CD4-positive, alpha-beta T cell (primary cell): ENCODE measurements at places on chromosomes 5 and 9.

DNA sequence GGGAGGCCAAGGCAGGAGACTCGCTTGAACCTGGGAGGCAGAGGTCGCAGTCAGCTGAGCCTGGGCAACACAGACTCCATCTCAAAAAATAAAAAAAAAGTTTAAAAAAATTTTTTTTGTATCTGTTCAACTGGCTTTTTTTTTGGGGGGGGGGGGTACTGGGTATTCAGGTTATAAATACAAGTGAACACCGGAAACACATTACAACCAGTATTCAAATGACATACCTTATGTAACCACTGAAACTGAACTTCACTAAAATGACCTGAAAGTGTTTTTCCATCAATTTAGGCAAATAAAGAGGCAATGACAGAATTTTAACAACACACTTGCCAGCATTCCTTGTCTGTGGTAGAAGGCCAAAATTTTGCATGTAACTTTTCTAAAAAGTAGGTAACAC lies 33.5 kb downstream of the STRBP start:
- no peak for DNase-seq

GRCh38 chr5:119290607-119291006 lies 65.2 kb upstream of the TNFAIP8 start:
- DNase-seq = no peak

- DNase-seq = no peak
Observed at GRCh38 chr5:148844433-148845280, 18.2 kb downstream of the ADRB2 start.

- no peak for DNase-seq
Observed at GRCh38 chr9:121048175-121048574, 1.9 kb downstream of the C5 start.

- DNase-seq = no peak
Observed at GRCh38 chr5:154287136-154287535, 96.6 kb downstream of the GALNT10 start.

- no peak for DNase-seq
Observed at GRCh38 chr5:172502969-172503368, 48.6 kb upstream of the SH3PXD2B start.

DNA sequence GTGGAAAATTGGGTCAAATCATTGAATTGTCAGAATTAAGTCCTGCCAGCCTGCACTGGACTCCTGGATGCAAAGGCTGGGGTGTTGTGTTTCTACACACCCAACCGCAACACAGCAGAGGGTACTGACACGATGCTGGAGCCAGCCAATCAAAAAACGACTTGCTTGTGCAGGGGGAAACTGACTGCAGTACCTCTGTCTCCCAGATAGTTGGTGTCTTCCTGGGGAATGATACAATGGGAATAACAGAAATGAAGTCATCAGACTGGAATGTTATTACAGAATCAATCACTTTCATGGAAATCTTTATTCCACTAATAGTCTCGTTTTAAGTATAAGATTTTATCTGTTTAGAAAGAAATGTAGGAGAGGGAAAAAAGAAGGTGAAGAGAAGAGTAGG lies 330.3 kb downstream of the MLLT3 start:
- no peak for DNase-seq

DNA sequence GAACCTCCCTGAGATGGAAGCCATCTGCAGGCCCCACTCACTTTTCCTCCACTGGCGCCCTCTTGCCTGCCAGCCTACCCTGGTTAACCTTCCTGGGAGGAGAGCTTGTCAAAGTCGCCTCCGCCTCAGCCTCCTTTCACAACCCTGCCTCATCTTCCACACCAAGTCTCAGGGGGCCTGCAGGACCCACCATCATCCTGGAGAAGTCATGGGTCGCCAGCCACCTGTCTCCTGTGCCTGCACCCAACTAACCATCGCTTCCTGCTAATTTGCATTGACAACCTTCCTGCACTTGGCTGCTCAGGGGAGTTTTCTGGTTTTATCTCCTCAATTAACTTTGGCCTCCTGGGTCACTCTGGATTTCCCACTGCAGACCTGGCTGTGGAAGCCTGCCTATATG lies 52.8 kb upstream of the GRHPR start:
- no peak for DNase-seq

DNA sequence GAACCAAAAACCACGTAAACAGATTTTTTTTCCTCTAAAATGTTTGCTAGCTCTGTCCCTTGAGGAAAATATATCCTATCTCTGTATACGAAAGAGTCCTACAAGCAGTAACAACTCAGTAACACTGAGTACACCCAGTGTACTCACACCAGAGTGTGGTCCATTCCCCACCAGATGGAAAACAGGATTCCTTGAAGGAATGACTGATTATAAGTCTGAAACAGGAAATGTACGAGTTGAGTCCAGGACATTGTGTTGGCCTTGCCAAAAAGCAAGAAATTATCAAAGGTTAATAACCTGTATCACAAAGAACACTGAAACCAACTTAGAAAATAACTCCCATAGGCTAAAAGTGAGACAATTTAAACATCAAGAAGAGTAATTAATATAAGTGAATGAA lies 20.4 kb downstream of the GOLPH3 start:
- DNase-seq = no peak

GRCh38 chr5:72584466-72584865 lies 77.3 kb upstream of the ZNF366 start:
- no peak for DNase-seq

DNA sequence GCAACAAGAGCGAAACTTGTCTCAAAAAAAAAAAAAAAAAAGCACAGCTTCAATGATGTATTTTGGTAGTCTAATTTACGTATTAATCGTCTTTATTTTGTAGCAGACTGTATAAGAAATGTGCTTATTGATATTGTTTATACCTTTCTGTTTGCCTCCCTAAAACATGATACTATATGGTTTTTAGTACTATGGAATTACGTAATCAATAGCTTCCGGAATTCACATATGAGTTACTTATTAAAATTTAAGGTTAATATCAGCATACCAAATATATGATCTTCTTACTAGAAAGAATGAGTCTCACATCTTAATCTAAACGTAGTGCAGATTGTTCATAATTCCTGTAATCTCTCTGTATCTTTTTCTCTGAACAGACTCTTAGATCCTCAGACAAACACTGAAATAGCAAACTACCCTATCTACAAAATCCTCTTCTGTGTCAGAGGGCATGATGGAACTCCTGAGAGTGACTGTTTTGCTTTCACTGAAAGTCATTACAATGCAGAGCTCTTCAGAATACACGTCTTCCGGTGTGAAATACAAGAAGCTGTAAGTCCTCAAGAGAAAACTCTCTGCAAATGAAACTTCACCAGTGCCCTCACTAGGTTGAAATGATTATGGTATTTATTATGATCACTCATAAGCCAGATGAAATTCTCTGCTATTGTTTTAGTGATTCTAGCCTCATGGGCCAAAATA lies 44.4 kb upstream of the GPR21 start:
- DNase-seq = no peak
